ENCODE measurements at places on chromosomes 16 and 17.

- DNase-seq = no peak
Observed at GRCh38 chr17:74631468-74632450, 8.2 kb upstream of the CD300E start.

- no peak for DNase-seq
Observed at GRCh38 chr17:73196500-73196899, 3.6 kb downstream of the COG1 start.

DNA sequence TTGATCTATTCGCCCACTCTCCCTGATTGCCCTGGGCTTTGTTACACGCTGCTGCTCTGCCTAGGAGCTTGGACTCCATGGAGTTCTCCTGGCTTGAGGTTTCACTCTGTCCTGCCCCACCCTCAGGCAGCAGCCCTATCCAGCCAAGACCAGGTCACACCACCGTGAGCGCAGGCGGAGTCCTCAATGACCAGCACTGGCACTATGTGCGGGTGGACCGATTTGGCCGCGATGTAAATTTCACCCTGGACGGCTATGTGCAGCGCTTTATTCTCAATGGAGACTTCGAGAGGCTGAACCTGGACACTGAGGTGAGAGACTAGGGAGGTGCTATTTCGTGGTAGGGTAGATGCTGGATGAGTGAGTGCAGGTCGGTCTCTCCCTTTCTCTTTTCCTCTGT, 3.5 kb downstream of the CNTNAP1 start:
- no peak for DNase-seq

DNA sequence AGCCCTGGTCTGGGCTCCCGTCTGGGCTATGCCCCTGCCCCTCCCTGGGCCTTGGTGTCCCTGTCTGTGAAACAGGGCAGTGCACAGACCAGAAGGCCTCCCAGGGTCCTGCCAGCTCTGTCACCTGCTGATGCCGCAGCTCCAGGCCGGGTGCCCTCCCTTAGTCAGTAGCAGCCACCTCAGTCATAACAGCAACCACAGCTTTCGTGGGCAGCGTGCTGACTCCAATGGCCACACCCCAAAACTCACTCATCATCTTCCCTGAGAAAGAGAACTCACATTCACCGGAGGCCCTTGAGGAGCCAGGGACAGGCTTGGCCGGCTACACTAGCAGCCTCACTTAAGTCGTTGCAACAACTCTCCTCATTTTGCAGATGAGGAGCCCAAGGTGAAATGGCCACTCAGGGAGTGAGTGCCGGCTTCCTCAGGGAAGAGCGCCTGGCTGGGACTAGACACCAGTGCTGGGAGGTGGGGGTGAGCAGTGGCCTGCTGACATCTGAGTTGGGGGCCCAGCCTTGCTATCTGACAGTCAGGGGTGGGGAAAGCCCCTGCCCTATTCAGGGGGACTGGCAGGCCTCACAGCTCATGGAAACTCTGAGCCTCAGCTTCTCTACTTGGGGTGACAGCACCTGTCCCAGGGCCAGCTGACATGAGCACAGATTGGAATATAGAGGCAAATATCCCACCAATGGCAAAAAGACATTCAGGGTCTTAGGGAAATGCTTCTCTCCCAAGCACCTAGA, 22.6 kb downstream of the SLC5A10 start:
- DNase-seq = no peak

DNA sequence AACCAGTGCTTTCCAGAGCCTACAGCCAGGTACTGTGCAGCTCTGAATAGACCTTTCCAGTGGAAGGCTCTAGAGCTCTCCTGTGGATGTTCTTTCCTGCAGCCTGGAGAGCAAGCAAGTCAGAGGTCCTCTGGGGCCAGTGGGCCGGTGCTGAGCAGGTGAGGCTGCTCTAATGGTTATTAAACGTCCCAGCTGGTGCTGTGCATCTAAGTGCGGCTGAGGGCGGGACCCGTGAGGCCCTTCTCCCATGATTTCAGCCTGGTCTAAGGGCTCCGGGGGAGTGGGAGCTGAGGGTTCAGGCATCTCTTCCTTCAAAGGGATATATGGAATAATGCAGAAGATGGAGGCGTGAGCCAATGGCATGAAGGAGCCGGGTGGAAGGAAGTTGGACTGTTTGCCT, 83.7 kb upstream of the SDK2 start:
- no peak for DNase-seq

DNA sequence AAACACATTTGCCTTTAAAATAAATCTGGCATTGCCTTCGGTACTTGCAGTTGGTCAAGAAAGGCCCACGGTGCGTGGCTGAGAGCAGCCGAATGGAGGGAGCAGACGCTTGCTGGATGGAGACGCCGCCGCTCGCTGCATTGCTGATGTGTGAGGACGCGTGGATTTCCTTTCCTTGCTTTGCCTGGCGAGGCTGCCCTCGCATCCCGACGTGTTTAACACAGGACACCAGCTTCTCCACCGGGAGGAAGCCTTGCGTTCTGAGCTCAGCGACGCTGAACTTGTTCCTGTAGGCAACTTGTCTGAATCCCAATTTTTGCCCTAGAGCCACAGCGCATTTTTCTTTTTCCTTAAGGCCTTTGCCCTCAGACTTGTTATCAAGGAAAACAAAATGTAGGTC, 45.8 kb downstream of the COX4I1 start:
- DNase-seq = no peak

DNA sequence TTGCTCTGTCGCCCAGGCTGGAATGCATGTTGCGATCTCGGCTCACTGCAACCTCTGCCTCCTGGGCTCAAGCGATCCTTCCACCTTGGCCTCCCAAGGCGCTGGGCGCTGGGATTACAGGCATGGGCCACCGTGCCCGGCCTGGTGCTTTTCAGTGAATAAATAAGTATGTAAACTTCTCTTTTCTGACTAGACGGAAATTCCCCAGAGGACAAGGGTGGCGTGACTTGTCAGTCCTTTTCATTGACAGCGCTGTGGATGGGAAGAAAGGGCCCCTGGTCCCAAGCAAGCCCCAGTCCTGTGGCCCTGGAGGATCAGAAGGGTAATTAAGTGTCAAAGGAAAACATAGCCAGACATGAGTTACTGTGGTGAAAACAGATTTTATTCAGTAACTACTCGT, 9.6 kb upstream of the SPN start:
- no peak for DNase-seq

DNA sequence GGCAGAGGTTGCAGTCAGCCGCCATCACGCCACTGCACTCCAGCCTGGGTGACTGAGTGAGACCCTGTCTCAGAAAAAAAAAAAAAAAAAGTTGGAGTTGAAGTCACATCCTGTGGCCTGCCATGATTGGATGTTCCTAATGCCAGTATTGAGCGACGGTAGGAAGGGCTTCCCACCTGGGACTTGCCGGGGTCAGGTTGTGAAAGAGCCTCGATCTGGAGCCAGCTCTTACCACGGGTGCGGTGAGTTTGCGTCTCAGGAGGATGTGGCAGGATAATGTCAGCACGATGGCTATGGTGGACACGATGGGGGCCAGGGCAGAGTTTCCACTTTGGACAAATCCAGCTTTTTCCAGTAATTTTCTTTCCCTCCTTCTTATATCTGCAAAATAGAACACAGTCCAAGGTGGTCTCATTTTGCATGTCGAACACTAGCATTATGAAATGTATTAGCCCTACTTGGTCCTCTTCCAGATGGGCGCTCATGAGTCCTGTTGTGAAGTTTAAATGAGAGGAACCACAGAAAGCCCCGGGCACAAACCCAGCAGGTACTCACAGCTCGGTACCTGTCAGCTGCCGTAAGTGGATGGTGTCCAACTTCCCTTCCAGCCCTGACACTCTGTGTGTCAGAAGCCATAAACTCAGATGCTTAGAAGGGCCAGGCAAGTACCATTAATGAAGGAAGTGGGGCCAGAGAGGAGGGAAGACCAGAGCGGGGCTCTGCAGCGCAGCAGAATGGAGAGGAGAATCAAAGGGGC, 22.2 kb downstream of the ABCC12 start:
- DNase-seq = no peak

DNA sequence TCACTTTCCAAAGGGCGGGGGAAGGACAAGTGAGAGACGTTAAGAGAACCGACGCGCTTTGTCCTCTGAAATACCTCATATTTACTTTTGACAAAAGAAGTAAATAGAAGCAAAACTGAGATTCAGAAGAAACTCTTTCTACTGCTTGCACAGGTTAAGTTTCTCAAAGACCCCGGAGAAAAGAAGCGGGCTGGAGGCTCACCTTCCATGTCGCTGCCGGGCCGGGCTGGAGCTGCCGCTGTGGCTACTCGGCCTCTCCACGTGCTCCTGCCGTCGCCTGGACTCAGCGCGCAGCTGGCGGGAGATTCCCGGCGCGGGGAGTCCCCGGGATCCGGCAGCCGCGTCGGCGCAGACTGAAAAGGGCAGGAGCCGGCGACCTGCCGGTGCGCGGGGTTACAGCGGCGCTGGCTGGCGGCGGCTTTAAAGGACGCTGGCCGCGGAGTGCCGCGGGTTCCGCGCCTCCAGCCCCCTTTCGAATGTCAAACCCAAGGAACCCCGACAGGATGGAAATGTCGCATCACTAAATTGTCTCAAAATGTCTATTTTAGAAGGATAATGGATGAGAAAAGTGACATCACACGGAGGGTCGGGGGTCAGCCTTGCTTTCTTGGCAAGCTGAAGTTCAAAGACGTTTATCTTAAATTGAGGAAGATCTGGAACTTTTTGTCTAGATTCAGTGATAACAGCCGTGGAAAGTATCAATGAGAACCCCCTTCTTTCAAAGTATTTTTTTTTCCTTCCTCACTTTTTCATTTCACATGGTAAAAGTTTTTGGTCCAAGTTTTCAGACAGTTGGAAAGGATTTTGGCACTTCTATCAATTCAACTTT, at the start of gene IKZF3:
Gene IKZF3, minus strand, starts transcription at position 395 of the 829 bp plus-strand sequence. Its CDS starts 186 bp downstream, at position 209.
- no peak for DNase-seq
